NCI-H1417 treated with DMSO at 0.1 percent for 48 hours (cell line): ENCODE measurements at places on chromosomes 3 and 15.

- DNase-seq, result no peak
These were observed 832 bp upstream of the CACNA1D start for GRCh38 chr3:53493595-53493962.

- DNase-seq, result no peak
These were observed 15.0 kb downstream of the STIMATE start for GRCh38 chr3:52882377-52882776.

DNA sequence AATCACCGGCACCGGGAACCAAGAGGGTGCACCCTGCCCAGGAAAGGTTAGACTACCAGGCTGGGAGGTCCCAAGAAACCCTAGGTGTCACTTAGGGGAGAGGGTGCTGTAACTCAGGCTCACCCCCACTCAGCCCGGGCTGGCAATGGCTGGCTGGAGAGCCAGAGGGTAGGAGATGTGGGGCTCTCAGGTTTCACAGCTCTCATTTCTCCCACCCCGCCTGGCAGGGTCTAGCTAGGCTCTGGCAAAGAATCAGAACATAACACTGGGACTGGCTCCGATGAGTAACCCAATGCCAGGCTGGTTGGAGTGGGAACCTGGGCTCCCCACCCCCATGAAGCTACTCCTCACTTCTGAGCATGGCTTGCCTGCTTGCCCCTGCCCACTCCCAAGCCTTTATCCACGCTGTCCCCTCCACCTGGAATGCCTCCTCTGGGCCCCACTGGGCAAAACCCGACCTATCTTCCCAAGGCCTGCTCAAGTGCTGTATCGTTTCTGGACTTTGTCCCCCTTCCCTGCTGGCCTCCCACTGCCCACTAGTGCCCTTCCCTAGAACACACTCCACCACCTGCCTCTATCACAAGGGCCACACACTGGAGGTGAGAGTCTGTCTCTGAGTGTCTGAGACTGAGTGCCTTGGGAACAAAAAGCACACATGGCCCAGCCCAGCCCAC, 2.0 kb downstream of the CIB2 start:
- DNase-seq, result no peak

GRCh38 chr3:38628835-38629234, 20.7 kb downstream of the SCN5A start:
- no peak for DNase-seq
